Smooth muscle cell of the brain vasculature (primary cell): ENCODE measurements at places on chromosomes 3 and 15.
A peak's percentile ranks its signal among the peaks of the same experiment; 100 is the strongest.

- no peak for DNase-seq
Observed at GRCh38 chr3:56837196-56837955, 35.6 kb upstream of the ARHGEF3 start.

GRCh38 chr15:40991355-40991754 lies 38.1 kb downstream of the CHAC1 start:
- DNase-seq: no peak

DNA sequence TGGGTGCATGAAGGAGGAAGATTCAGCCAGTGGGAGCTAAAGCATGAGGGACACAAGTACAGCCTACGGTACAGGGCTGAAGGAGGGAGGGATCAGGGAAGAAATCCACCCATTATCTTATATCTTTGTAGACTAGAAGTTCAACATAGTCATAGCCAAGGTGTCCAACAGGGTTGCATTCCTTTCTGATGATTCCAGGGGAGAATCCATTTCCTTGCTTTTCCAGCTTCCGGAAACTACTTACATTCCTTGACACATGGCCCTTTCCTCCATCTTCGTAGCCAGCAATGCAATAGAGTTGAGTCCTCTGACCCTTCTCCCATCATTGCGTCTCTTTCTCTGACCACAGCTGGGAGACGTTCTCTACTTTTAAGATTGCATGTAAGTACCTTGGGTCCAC lies 471.0 kb upstream of the SEMA6D start:
- DNase-seq: no peak

- no peak for DNase-seq
Observed at GRCh38 chr3:30986551-30986950, 92.1 kb upstream of the GADL1 start.

GRCh38 chr3:34421762-34422161 lies 623.3 kb downstream of the PDCD6IP start:
- DNase-seq: no peak

DNA sequence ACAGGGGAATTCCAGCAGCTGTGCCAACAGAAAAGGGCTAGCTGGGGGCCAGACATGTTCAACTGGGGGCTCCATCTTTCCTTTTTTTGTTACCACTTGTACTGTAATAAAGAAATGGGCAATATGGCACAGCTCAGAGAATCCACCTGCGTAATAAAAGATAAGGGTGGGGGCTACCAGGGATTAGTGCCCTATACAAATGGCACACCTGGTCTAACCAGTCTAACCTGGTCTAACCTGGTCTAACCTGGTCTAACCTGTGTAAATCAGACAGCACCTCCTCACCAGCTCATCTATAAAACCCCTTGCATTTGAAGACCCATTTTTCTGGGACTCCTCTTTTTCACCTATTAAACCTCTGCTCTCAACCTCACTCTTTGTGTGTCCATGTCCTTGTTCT lies 26.2 kb upstream of the CLDN16 start:
- DNase-seq: no peak

DNA sequence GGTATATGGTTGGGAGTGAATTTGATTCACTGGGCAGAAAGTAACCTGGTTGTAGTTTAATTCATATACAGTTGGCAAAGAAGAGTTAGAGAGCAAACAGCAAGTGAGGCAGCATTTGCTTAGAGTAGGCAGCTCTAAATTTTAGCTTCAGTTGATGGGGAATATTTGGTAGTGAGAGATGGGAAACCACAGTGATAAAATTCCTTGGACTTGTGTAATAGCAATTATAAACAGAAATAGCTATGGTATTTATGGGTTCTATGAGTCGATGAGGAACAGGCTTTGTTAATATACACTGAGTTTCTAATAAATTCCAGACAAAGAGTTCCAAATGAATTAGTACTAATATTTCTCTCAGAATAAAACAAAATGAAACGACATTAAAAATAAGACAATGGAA lies 894.0 kb downstream of the ROBO2 start:
- no peak for DNase-seq

- no peak for DNase-seq
Observed at GRCh38 chr15:25740383-25741255, 122.5 kb downstream of the ATP10A start.

DNA sequence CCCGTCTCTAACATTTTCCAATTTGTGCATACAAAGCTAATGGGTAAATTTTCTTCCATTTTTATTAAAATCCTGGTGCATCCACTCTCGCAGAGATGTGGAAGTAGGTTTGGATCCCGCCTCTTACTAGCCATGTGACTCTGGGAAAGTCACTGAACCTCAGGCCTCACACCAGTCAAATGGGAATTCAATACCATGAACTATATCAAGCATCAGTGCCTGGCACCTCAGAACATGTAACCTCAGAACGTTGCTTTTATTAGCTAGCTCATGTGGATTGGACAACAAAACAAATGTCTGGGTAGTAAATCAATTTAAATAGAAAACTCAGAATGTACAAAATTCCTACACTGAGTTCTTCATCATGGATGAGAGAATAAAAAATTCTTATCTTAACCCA lies 60.7 kb downstream of the ANXA2 start:
- DNase-seq: no peak

- DNase-seq: no peak
Observed at GRCh38 chr3:3053974-3054373, 56.2 kb downstream of the IL5RA start.

GRCh38 chr3:48112813-48113212 lies 75.4 kb downstream of the CDC25A start:
- no peak for DNase-seq

- no peak for DNase-seq
Observed at GRCh38 chr3:133759740-133760305, 13.6 kb downstream of the TF start.

- DNase-seq: no peak
Observed at GRCh38 chr3:10359761-10360161, 38.8 kb upstream of the SEC13 start.

DNA sequence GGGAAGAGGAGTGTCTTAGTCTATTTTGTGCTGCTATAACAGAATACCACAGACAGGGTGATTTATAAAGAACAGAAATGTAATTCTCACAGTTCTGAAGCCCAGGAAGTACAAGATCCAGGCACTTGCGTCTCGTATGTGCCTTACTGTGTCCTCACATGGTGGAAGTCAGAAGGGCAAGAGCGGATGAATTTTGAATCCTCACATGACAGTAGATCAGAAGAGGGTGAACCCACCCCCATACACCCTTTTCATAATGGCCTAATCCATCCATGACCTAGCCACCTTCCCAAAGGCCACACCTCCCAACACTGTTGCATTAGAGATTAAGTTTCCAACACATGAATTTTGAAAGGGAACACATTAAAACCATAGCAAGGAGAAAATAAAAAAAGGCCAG lies 18.7 kb upstream of the ANXA2 start:
- DNase-seq: no peak

- DNase-seq: no peak
Observed at GRCh38 chr3:132033471-132033870, 1.3 kb downstream of the CPNE4 start.

DNA sequence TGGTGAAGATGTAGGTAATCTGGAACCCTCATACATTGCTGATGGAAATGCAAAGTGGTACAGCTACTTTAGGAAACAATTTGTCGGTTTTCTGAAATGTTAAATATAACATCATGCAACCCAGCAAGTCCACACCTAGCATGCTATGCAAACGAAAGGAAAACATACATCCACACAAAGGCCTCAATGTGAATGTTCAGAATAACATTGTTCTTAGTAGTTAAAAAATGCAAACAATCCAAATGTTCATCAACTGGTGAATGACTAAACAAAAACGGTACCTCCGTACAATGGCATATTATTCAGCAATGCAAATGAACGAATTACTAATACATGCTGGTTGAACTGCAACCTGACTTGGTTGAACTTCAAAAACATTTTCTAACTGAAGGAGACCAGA lies 423.3 kb upstream of the THRB start:
- no peak for DNase-seq

DNA sequence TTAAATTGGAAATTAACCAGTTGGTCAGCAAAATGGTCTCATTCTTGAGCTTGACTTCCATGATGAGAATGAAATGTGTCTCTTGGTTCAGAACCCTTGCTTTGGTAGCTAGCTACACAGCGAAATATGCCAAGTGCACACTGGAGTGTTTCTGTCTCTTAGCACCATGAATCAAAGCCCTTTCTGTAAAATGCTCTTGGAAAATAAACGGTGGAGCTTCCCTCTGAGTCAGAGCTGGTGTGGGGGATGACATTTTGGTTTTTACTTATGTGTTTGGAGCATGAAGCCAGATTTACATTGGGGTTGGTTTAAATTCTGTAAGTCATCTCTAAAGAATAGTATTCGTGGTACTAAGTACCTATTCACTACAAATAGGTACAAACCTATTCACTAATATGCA lies 85.1 kb upstream of the NANOGP8 start:
- DNase-seq: no peak

DNA sequence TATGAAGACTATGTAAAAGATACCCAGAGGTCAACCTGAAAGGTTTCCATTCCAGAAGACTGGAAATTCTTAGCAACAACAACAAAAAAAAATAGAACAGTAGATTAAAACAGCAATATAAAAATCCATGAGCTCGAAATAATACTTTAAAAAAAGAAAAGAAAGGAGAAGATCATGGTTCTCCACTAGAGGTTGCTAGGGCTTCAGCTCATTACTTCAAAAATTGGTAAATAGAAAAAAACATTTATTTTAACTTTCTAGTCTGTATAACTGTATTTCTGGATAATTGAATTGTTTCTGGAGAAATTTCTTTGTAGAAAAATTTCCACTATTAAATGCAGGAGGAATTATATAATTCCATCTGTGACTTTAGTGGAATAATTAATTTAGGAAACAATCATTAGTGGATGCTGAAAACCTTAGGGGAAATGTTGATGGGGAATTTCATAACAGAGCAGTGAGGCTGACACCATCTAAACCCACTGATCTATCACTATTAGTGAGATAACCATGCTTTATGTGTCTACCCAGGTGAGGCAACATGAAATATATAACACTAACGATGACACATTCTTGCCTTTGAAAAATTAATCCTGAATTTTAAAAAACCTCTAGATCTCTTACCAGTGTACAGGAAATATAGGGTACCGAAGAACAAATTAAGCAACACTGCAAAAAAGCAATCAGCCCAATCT lies 62.5 kb upstream of the SNRK start:
- no peak for DNase-seq

- DNase-seq: no peak
Observed at GRCh38 chr3:129123314-129124060, 1.9 kb upstream of the RAB43 start.

DNA sequence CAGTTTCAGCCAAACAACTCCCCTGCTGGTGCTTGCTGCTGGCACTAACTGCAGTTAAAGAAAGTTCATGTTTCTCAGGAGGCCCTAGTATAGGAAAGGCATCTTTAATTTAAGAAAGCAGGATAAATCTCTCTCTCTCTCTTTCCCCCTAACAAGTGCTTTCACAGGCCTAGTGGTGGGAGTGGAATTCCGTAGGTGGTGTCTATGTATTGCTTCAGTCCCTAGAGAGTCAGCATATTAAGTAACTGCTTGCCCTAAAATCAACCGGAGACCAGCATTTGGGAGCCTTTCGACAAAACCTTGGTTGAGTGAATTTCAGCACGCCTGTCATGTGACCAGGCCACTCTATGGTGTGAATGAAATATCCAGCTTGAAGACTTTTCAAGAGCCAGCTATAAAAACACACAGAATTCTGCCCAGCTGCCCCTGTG lies 169.2 kb upstream of the TGFBR2 start:
- DNase-seq: peak; percentile 57

- DNase-seq: no peak
Observed at GRCh38 chr3:24615177-24615576, 120.5 kb upstream of the THRB start.

- DNase-seq: no peak
Observed at GRCh38 chr3:52171514-52172261, 17.5 kb upstream of the POC1A start.

DNA sequence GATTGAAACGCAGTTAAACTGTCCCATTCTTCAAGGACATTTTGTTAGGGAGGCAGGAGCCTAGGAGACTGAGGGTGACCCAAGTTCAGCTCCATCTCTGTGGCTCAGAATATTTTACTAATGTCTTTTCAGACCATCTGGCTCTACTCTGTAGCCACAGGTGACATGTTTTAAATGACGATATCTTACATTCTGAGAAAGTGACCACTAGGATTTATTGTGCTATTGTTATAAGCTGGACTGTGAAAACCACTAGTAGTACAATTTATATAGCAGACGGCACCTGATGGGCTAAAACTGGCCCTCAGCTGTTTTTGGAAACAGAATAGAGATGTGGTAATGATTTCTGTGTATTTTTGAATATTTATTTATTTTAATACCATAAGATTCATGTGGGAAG lies 55.5 kb downstream of the MCF2L2 start:
- no peak for DNase-seq

DNA sequence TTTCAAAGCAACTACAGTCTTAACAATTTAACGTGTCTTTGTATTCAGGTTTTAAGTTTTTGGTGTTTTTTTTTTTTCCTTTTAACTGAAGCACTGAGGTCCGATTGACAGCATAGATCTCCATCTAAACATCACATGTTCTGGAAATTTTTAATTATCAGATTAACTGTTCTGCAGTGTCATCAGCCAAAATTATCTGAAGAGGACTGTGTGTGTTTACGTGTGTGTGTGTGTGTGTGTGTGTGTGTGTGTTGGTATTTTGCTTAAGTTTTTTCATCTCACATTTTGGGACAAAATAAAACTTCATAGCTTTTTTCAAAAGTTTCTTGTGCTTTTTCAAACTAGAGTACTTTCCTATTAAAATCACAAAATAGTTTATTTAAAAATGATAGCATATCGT lies 1.8 kb downstream of the PIK3CA start:
- DNase-seq: no peak

DNA sequence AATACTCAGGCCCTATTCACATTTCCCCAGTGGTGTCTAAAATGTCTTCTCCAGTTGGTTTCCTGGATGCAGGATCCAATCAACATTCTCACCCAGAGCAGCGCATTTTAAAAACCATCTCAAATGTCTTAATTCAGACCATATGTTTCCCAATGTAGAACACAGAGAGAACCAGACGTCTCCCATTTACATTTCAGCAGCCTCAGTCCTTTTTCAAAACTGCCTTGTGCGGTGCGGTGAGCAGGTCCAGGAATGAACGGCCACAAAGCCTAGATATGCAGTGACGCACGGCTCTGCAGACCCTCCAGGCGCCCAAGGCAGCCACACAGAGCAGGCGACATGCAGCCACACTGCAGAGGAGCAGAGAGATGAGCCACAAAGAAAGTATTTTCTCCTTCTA lies 66.1 kb upstream of the MEX3B start:
- DNase-seq: no peak

- no peak for DNase-seq
Observed at GRCh38 chr3:152443212-152444023, 174.7 kb downstream of the MBNL1 start.

DNA sequence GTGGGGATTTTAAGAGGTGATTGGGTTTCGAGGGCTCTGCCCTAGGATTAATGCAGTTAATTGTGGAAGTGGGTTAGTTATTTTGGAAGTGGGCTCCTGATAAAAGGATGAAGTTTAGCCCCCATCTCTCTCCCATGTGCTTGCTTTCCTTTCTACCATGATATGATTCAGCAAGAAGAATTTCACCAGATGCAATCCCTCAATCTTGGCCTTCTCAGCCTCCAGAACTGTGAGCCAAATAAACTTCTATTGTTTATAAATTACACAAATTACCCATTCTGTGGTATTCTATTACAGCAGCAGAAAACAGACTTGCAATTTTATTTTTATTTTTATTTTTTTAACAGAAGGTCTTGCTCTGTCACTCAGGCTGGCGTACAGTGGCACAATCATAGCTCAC lies 27.3 kb upstream of the UBE2E1 start:
- no peak for DNase-seq
